ENCODE measurements at places on chromosomes 4 and X.

DNA sequence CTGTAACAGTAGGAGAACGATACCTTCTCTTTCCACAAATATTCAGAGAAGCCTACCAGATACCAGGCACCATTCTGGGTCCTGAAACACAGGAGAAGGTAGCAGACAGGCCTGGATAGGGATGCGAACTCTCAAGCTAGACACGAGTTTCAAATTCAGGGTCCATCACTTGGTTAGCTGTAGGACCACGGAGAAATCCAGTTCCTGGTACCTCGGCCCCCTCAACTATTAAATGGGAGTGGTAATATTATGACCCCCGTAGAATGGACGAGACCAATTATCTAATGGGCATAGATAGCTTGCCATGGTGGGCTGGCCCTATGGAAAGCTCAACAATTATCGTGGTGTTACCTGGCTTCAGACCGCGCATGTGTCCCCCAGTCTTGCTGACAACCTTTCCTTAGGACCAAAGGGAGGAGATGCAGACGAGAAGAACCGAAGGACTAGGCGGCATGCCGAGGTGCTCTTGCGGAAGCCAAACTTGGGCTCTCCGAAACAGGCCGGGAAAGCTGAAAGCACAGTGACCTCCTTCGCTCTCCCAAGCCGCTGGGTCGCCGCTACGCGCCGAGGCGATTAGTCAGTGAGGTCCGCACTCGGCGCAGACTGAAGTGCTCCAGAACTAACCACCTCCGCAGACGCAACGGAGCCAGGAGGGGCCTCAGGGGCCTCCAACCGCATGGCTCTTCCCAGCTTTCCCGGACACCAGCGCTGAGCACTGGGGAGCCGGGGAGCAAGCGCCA lies 19.6 kb downstream of the NKX3-2 start:
- DNase-seq: no peak

- DNase-seq: no peak
These were observed 7.0 kb upstream of the TENM3 start for GRCh38 chr4:182236186-182236585.

DNA sequence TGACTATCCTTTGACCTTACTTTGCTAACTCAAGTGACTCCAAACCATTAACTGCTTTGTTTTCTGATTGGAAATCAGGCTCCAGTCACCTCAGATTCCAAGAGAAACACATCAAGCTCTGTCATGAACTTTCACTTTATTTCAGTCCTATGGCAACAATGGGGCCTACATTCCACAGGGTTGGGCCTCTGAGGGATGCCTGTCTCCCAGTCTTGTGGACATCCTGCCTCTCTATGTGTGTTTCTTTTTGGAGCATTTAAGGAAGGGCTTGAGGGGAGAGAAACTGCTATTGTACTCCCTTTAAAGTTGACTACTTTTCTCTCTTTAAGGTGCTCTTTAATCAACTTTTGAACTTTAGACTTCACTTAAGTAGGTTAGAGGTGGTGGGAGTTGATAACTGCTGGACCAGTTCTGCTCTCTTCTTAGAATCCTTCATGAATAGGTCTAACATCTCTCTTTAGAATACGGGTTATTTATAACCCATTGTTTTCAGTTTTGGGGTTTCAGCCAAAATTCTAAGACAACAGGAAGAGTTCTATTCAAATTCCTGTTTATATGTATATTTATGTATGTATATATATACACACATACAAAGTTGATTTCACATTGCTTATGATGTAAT lies 274.3 kb upstream of the NR3C2 start:
- no peak for DNase-seq

- no peak for DNase-seq
These were observed 15.8 kb downstream of the TMEM31 start for GRCh38 chrX:103726477-103726876.

GRCh38 chrX:121635141-121635540 lies 587.7 kb downstream of the GLUD2 start:
- no peak for DNase-seq

DNA sequence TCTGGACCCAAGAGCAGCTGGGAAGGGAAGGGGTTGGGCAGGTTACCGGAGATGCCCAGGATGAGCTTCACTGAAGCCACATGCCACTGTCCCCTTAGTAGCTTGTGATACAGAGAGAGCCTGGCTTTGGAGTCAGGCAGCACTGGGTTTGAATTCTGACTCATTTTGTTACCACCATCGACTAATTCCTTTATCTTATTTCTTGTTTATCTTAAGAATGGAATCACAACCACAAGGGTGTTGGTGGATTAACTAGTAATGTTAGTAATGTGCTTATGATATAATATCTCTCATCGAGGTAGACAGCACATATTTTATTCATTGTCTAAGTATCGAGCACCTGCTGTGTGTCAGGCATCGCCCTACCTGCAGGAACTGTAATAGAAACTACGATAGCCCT lies 17.7 kb upstream of the STX18 start:
- no peak for DNase-seq

GRCh38 chr4:71978210-71978835 lies 53.5 kb upstream of the NPFFR2 start:
- no peak for DNase-seq

DNA sequence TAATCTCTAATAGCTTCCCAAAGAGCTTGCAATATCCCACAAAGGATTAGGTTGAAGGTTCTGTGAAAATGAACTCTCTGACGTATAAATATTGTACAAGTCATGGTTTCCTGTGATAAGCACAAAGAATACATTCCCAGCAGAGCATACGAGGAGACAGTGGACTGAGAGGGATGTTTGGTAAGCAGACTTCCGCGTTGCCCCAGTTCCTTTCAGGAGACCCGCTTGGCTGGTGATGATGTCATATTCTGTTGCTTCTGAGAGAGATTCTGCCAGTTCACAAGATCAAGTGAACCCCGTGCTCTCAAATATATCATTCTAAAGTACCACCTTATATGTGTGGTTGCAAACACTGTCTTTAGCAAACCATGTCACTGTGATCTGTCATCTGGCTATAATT lies 323.9 kb upstream of the CASK start:
- no peak for DNase-seq

- no peak for DNase-seq
These were observed 311.5 kb downstream of the TENM3 start for GRCh38 chr4:182554736-182555135.

DNA sequence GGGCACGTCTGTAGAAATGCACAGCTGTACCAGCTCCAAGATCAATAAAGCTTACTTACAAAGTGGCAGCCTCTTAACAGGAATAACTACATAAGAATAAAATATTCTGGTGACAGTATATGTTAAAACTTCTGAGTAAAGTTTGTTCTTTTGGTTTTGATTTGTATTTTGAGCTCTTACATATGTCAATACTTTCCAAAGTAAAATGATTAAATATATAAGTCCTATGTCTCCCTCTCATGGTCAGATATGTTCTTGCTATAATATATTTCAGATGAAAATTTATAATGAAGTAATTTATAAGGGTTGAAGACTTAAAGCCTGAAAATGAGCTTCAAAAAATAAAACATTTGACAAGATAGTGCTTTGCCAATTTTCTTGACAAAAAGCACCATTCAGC lies 254.4 kb downstream of the NPFFR2 start:
- DNase-seq: no peak
